ENCODE measurements at places on chromosomes 4 and X.
A peak's percentile ranks its signal among the peaks of the same experiment; 100 is the strongest.

DNA sequence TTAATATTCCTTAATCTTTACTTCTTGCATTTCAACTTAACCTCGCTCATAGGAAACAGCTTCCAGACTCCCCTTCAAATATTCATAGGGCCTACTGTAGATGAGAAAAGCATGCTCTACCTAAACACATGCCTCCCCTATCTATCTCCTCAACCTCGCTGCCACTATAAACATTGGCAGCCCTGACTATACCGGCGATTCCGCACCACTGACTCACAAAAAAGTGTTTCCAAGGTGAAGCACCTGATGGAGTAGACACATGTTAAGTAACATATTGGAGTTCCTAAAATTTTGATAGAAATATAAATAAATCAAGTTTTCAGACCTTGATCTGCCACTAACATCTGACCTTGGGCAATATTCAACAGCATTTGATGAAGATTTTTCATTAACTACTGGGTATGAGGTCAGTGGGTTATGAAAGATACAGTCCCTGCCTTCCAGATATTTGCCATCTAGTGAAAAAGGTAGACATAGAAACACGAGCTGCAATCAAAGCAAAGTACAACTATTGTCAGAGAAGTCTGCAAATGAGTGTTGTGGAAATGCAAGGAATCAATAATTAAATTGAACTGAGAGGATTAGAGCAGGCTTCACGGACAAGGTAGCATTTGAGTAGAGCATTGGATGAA is 184.2 kb downstream of the MAML3 start:
- H3K27ac ChIP-seq = no peak overlapping the region
- no peak overlapping the region for H3K4me3 ChIP-seq
- no peak for DNase-seq
- peaks cover 2% of the 10 kb centered on the region for H3K4me1 ChIP-seq

GRCh38 chr4:64774626-64775025 is 365.4 kb upstream of the TECRL start:
- H3K4me3 ChIP-seq = no peak overlapping the region
- no peaks in the 10 kb centered on the region for H3K4me1 ChIP-seq
- no peak for DNase-seq
- H3K27ac ChIP-seq = no peak overlapping the region
- no peaks in the 10 kb centered on the region for H3K36me3 ChIP-seq

- peak overlapping the region; percentile 25 for H3K27ac ChIP-seq
- DNase-seq = peak; percentile 15
- H3K4me3 ChIP-seq = peak overlapping the region; percentile 62
- no peaks in the 10 kb centered on the region for H3K27me3 ChIP-seq
Observed at GRCh38 chrX:48631376-48632090, 34.2 kb downstream of the WDR13 start.

GRCh38 chr4:38567457-38567856 is 96.5 kb upstream of the KLF3 start:
- H3K27me3 ChIP-seq = no peaks in the 10 kb centered on the region
- H3K4me3 ChIP-seq = no peak overlapping the region
- no peak overlapping the region for H3K27ac ChIP-seq
- no peak for DNase-seq
- peaks cover 4% of the 10 kb centered on the region for H3K4me1 ChIP-seq

DNA sequence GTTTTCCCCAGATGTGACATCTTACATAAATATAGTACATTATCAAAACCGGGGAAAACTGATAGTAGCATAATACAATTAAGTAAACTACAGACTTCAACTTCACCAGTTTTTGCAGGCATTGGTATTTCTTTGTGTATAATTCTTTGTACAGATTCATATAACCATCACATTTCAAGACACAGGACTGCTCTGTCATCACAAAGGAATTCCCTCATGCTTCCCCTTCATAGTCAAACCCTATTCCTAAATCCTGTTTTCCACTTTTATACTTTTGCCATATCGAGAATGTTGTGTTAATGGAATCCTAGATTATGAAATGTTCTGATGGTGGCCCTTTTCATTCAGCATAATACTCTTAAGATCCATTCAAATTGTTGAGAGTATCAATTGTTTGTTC is 36.0 kb downstream of the STIM2 start:
- no peak overlapping the region for H3K4me3 ChIP-seq
- DNase-seq = no peak
- H3K27ac ChIP-seq = no peak overlapping the region
- peaks cover 15% of the 10 kb centered on the region for H3K36me3 ChIP-seq

DNA sequence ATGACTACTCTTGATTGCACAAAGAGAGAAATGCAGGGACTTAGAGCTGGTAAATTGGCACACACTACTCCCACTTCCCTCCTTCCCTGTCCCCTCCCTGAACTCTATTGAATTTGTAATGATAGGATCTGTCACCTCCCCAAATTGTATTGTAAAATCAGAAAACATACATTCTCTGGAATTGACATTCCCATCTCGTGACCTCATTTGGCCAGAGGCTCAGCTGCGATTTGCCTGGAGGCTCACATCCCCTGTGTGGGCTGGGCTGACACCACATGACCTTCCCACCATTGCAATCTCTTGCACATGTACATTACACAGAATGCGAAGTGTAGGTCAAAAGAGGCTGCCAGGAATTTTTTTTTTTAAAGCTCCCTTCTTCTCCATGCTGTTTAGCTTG is 172.1 kb downstream of the MID1IP1 start:
- no peak overlapping the region for H3K27ac ChIP-seq
- H3K4me3 ChIP-seq = no peak overlapping the region
- no peak for DNase-seq
- no peaks in the 10 kb centered on the region for H3K36me3 ChIP-seq
- H3K4me1 ChIP-seq = peaks cover 2% of the 10 kb centered on the region

- H3K27ac ChIP-seq = no peak overlapping the region
- H3K4me3 ChIP-seq = no peak overlapping the region
- peaks cover 9% of the 10 kb centered on the region for H3K4me1 ChIP-seq
Observed at GRCh38 chrX:128781506-128781905, 729.3 kb upstream of the ACTRT1 start.

DNA sequence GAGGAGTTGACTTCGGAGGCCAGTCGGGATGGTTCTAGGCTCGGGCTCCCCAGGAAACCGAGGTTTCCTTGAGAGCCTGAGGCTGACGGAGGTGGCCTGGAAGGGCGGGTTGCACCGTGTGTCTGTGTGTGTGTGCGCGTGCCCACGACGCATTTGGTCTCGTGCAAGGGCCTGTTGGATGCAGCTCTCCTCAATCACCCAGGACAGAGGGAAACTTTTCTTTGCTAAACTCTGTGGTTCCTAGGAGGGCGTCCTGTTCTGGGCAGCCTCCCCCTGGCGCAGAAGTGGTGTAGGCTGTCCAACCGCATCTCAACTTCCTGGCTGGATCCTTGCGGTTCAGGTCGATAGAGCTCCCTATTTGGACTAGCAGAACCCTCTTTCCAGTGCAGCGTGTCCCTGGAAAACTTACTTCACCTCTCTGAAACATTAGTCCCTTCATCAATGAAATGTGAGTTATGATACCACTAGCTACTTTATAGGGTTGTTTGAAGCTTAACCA is 973 bp downstream of the STK32B start:
- peaks cover 51% of the 10 kb centered on the region for H3K27me3 ChIP-seq
- DNase-seq = no peak
- no peak overlapping the region for H3K27ac ChIP-seq
- no peaks in the 10 kb centered on the region for H3K36me3 ChIP-seq
- peak overlapping the region; percentile 61 for H3K4me3 ChIP-seq
- peaks cover 20% of the 10 kb centered on the region for H3K4me1 ChIP-seq
